ENCODE measurements at places on chromosomes 7 and 10.

GRCh38 chr10:30431435-30431911, 2.5 kb upstream of the MAP3K8 start:
- DNase-seq, result no peak

DNA sequence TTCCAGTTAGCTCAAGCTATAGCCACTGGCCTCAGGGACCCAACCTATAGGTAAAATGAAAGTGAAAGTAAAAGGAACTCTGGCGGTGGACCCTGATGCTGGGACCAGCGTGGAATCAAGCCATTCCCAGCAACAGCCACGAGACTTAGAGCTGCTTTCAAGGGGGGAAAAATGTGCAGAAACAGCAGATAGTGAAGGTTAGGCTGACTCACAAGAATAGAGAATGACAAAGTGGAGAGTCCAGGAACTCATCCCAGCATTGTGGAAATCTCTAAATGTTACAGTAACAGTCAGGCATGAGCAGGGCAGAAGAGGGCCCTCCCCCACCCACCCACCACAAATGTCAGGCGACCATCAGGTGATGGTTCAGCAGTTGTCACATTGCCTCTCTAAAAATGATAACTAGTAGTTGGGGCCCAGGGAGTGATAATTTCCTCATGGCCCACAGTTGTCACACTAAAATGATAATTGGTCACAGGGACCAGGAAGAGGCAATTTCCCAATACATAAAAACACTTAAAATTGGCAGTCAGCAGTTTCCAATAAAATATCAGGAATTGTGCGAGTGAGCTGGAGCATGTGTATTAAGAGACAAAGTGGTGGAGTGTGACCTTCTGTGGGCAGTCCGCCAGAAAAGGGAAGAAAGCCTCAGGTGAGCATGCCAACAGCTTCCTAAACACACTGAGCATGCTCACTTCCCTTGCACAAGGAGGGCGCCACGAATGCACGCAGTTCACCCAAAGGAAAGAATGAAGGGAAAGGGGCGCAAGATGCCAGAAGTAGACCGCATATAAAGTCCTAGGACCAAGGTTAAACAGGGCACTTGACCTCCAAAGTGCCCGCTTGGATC, 129.8 kb upstream of the PPP1R3A start:
- peak; percentile 12 for DNase-seq

DNA sequence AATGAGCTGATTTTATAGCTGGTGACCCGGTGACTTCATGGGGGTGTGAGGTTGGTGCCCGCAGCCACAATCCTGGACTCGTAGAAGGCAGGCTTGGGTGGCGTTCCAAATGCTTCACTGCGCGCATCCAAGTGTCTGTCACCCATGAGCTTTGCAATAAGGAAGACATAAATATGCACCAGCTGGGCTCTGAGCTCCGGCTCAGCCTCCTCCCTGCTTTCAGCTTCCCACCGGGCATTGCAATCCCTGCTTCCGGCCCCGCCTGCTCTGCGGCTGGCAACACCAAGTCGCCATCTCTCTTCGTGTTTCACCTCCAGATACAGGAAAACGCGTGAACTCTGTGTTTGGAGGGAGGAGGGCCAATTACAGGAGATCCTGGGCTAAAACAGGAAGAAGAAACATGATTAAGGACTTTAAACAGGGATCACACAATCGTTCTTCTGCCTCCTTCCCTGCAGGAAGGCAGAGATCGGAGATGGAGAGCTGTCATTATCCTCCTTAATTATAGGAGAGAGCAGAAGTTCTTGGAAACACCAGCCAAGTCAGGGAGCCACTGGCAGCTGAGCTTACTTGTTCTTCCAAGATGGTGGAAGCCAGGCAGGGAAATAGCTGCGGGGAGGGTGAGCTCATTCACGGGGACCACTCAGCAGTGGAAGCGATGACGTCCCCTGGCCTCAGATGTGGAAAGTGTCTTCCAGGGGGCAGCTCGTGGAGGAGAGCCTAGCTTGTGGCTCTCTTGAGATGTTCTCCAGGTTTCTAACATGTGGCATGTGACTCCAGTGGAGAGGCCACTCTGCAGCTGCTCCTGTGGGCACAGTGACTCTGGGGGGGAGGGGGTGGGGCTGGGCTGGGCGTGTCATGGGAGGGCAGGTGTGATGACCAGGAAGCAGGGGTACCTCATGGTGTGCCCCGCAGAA, 134.9 kb downstream of the CAMK1D start:
- no peak for DNase-seq

GRCh38 chr10:68879628-68880027, 21.5 kb upstream of the DDX50 start:
- DNase-seq, result no peak
